Heart right ventricle (tissue), 16 donors: ENCODE measurements at places on chromosomes 3 and 15. TPM values are rescaled to one million over a fixed set of nuclear protein-coding genes. Genes with fewer than 3 reads are reported as not detected.

- DNase-seq: no peak
Observed at GRCh38 chr3:162390891-162391290, 894.3 kb downstream of the OTOL1 start.

GRCh38 chr3:174229916-174230315, 629.2 kb upstream of the NAALADL2 start:
- DNase-seq: no peak

GRCh38 chr15:26259581-26259980, 396.5 kb upstream of the ATP10A start:
- no peak for DNase-seq

DNA sequence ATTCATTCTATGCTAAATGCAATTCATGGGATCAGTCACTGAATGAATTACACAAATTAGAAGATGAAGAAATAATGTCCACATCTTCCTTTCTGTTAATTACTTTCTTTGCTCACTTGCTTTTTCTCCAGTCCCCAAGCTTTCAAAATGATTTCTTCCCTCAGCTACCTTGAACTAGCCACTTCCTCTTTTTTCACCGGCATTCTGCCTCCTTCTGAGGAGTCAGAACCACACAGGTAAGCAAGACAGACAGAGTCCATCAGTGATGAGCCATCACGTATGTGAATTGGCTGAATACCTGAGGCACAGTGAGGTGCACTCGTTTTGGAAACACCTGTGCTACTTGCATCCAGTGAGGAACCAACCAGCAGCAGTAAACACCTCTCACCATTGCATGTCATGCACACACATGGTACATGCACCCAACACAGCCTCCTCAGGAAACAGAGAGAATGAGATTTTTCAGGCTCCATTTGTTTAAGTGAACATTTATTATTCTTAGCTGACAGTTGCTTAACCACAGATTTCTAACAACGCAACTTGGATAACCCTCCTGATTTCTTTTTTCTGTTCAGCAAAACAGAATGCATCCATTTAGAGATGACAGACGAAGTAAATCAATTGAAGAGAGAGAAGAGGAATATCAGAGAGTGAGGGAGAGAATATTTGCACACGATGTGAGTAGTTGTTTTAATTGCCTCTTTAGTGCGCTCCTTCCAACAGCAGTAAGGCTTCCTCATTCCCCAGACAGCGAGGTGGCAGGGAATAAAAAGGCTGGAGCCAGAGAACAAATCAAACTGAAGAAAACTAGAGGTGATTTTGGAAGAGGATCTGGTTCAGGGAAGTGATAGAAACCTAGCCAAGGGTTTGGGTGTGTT, 69.3 kb downstream of the ARPP21 start:
- no peak for DNase-seq

GRCh38 chr3:74351213-74351612, 263.2 kb downstream of the CNTN3 start:
- DNase-seq: no peak

DNA sequence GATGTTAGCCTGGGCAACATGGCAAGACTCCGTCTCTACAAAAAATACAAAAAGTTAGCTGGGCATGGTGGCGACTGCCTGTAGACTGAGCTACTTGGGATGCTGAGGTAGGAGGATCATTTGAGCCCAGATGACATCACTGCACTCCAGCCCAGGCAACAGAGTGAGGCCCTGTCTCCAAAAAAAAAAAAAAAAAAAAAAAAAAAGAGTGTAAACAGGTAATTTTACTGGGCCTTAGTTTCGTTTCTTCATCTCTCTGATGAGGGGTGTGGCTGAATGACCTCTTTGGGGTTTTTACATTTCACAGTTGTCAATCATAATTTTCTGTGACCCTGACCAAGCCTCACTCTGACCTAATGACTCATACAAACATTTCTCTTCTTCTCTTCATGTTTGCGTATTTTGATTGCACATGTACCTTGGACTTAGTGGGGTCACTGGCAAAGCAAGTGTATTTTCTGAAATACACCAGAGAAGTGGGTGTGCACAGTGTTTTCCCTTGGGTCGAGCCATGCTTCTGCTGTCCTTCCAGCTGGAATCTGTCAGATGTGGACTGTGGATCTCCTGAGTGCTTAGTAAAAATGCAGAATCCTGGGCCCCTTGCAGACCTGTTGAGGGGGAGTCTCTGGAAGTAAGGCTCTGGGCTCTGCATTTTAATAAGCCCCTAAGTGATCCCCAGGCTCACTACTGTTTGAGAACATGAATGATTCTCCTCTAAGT, 140.5 kb downstream of the FNDC3B start:
- no peak for DNase-seq

DNA sequence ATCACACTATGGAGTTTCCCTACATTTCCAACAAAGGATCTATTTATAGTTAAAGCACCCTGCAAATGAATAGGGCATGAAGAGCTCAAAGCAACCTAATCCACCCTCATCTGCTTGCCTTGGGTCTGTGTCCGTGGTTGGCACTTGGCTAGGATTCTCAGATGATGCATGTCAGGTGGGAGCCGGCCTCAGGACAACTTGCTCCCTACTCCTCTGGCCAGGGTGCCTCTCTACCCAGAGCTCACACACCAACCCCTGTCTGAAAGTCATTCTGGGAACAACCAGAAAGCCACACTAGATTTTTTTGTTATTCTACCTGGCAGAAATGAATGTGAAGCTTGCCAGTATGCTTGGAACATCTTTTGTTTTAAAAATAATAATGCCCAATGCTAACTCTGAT, 13.2 kb downstream of the ARHGEF3 start:
- DNase-seq: no peak

- DNase-seq: no peak
Observed at GRCh38 chr3:14537590-14538450, 2.3 kb downstream of the GRIP2 start.

- no peak for DNase-seq
Observed at GRCh38 chr15:96896766-96897165, 566.3 kb downstream of the NR2F2 start.

CHSY1 gene
- 21.4 TPM for total RNA-seq

UBAP1L gene
- total RNA-seq: 1.3 TPM
